COR-L47 (cell line): ENCODE measurements at places on chromosomes 5 and 9.

DNA sequence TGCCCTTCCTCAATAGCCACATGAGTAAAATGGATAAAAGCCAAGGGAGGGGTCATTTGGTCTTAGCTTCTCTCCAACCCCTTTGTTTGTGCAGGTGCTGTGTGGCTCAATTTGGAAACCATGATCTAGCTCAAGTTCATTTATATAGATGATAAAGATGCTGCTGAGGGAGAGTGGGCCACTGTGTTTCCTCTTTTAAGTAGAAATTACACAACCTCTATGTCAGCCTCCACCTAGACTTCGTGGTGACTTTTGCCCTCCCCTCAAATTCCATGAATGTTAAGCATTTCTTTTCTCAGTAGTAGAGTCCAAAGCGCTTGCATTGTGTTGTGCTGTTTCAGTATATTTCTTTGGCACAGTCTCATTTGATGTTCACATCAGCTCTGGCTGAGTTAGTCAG, 241.4 kb downstream of the ARHGAP26 start:
- DNase-seq: peak; percentile 2

GRCh38 chr5:143121135-143121475, 282.4 kb downstream of the NR3C1 start:
- DNase-seq: no peak

DNA sequence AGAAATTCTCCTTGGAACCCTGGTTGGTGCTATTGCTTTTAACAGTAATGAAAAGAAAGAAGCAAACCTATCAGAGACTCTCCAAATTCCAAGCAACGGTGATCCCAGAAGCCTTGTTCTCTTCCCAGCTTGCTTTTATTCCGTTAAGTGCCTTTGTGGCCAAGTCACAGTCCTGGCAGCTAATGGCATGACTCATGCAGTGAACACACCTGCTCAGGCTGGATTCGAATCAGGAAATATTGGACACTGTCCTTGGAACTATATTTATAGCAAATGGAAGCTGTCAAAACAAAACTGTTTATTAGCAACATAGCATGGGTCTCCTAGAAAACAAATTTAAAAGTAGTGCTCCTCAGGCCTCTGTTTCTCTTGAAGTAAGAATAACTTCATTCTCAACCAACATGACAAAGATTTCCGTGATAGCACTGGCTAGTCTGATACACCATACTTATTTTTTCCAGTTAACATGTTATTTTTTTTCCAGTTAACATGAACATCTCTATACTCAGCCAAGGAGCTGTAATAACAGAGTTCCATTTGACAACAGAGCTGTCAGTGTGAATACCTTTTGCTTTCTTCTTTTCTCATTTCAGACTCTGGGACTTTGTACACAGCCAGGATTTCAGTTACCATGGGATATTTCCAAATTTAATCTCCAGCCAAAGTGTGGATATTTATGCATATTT, 502.4 kb downstream of the GADD45G start:
- DNase-seq: peak; percentile 73

GRCh38 chr9:87118594-87118993, 171.3 kb upstream of the GAS1 start:
- DNase-seq: no peak

DNA sequence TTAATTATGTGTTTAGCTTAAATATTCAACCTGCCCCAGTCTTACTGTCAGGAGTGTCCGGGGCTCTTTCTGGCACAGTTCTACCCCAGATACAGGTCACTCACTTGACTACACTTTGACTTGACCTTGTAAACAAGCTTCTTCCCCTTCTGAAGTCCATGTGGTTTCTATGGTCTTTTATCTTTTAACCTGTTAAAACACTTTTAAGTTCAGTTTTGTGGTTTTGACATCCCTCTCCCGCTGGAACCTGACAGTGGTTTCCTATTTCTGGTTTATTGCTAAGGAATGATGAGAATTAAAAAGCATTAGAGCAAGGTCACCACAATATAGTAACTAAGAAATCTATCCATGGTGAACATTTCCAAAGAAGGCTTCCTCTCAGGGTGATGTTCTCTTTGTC, 300.1 kb downstream of the TMEM167A start:
- no peak for DNase-seq

DNA sequence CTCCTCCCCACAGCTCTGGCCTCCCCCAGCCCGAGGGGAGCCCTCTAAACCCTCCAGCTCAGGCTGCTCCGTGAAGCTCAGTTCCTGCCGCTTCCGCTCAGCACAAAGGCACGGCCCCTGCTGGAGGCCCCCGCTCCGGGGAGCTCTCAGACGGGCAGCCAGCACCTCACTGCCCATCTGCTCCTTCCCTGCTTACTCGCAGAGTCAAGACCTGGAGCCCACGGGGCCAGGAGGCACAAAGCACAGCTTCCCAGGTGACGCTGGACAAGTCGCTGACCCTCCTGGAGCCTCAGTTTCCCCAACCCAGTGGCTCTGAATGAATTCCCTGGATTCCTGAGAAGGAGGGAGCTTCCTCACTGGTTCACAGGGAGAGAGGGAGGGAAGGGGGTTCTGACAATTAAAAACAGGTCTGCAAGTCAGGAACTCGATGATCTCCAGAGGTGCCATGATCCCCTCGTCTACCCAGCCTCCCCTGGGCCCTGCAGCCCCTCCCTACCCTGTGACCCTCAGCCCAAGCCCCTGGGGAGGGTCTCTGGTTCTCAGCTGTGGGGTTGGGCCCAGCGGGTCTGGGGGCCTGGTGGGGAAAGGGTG, 36.2 kb downstream of the VAV2 start:
- DNase-seq: no peak

- peak; percentile 86 for DNase-seq
These were observed 714 bp upstream of the IER5L start for GRCh38 chr9:129178568-129179382.

DNA sequence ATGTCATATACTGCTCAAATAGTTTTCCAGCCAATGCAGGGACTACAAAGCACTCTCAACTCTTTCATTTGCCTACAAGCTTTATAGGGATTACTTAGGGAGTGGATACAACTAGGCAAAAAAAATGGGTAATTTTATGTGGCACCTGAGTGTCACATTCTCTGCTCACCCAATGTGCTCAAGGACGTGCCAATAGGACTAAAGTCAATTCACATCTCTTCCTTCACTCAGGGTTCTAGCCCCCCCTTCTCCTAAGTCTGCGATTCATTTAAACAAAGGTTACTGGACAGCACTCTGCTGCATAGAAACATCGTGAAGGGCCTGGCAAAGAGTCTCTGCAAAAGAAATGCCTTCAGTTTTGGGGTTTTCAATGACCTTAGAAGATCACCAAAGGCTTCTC, 142.3 kb downstream of the TSSK1B start:
- no peak for DNase-seq

DNA sequence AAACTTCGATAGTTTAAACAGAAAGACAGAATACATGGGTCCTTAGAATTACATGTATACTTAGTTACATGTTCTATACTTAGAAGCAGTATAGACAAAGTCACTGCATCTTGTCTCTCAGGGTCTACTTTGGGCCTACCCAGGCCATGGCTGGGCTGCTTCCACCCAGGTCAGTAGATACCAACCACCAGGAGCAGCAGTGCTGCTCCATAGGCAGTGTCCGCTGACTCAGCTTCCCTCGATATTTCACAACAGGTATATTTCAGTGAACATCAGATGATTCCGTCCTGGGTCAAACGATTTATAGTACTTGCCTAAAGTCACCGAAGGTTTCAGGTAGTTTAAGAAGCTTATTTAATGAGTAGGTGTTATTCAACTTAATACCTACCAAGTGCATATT, 18.0 kb downstream of the IARS1 start:
- DNase-seq: no peak

GRCh38 chr9:78253285-78253684, 17.4 kb downstream of the CEP78 start:
- DNase-seq: no peak

DNA sequence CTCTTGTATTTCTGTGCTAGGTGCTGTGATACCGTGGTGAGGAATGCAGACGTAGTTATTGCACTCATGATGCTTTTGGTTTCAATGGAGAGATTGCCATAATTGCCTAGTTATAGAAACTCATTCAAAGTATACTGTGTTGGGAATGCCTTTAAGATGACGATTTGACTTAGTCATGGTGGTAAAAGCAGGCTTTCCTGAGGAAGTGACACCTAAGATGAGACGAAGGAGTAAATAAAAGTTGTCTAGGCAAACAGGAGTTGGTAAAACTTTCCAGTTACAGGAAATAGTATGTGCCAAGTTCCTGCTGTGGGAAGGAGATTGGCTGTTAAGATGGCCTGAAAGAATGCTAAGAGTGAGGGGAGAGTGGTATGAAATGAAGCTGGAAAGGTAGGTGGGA, 48.1 kb downstream of the FOCAD start:
- no peak for DNase-seq

DNA sequence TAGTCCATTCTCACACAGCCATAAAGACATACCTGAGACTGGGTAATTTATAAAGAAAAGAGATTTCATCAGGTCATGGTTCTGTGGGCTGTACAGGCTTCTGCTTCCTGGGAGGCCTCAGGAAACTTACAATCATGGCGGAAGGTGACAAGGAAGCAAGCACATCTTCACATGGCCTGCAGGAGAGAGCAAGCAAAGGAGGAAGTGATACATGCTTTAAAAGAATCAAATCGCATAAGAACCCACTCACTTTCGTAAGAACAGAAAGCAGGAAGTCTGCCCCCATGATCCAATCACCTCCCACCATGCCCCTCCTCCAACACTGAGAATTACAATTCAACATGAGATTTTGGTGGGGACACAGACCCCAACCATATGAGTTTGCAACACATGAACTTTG, 5.1 kb upstream of the FBXO38 start:
- DNase-seq: no peak

GRCh38 chr5:147567917-147568598, 58.2 kb upstream of the DPYSL3 start:
- peak; percentile 40 for DNase-seq

GRCh38 chr5:33692980-33693379, 198.8 kb downstream of the ADAMTS12 start:
- DNase-seq: no peak

- no peak for DNase-seq
These were observed at the start of gene IL6ST for GRCh38 chr5:55994495-55994997. IL6ST (minus strand) TSS chr5:55994963; CDS start chr5:55976278, 18,685 bp downstream.

- no peak for DNase-seq
These were observed 239.2 kb downstream of the DOCK8 start for GRCh38 chr9:453832-454231.

DNA sequence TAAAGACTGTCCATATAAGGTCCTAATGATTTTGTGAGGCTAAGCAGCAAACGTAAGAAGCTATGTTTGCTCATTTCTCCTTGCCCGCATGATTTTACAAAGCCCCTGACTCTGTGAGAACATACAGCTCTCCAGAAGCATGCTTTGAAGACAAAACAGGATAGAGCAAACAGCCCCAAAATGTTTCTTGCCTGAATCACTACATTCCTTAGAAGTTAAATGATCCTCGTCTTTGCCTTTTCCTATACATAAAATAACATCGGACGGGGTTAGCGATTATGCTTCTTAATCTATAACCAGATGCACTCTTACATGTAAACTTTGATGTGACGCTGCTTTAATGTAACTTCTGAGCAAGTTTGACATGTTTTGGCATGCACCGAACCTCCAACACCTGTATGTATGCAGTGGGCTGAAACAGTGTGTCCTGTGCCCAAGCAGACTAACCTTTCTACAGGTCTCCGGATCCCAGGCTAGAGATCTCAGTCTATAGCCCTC, 353.7 kb downstream of the CETN3 start:
- DNase-seq: no peak

- DNase-seq: no peak
These were observed 66.3 kb upstream of the EPB41L4B start for GRCh38 chr9:109387206-109387605.

GRCh38 chr5:136079195-136079985, 50.6 kb downstream of the TGFBI start:
- no peak for DNase-seq

GRCh38 chr9:36874921-36875320, 159.1 kb downstream of the PAX5 start:
- no peak for DNase-seq

GRCh38 chr5:95107138-95107537, 177.8 kb downstream of the MCTP1 start:
- no peak for DNase-seq

- no peak for DNase-seq
These were observed 96.5 kb downstream of the GABBR2 start for GRCh38 chr9:98612061-98612752.

- DNase-seq: no peak
These were observed 34.2 kb downstream of the SECISBP2 start for GRCh38 chr9:89352451-89352850.

- no peak for DNase-seq
These were observed 4.2 kb downstream of the UBE2QL1 start for GRCh38 chr5:6452622-6453504.

GRCh38 chr5:96067894-96068614, 106.4 kb upstream of the ELL2 start:
- no peak for DNase-seq

- DNase-seq: no peak
These were observed 88.2 kb upstream of the CACNA1B start for GRCh38 chr9:137789295-137789895.

DNA sequence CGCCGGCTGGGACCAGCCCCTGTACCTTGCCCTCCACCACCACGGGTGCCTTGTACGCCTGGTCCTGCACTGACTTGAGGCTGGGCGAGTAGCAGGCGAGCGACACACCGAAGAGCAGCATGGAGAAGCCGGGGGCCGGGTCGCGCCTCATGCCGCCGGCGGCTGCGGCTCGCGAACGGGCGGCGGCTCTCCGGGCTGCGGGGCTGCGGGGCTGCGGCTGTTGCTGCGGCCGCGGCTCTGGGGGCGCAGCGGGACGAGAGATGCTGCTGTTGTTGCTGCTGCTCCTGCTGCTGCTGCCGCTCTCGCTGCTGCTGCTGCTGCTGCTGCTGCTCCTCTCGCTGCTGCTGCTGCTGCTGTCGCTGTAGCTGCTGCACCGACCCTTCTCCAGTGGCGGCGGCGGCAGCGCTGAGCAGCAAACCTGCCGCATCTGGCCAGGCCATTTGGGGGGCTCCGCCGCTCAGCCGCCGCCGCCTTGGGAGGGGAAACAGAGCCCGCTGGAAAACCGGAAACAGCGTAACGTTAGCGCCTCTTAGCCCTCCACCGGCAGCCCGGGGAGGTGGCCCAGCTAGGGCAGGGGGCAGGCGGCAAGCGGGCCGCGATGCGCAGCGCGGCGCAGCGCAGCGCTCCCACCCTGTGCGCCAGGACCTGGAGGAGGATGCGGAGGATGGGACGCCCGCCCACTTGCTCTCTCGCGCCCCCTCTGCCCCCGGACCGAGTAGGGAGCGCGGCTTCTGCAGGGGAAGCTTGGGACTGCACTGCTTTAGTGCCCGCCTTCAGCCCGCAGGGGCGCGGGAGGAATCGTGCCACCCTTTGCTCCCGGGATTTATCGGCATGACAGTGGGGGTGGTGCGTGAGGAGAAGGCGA, at the start of gene NRG2:
NRG2 (minus strand) TSS at position 657 of the 865 bp plus-strand sequence.
- peak; percentile 72 for DNase-seq

DNA sequence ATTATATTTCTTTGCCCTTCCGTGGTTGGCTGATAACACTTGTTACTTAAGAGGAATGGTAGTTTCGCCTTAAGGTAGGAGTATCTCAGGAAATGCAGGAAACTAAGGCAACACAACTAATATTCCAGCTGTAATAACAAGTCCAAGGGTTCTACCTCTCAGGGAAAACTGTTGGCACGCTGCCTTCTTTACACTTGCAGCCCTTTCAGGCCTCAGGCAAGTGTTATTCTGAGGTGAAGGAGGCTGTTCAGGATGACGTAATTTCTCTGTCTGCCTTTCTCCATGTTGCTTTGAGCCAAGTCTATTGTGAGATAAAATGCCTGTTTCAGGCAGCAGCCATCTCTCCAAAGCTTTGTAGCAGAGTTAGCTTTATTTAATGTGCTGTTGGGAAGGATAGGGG, 38.0 kb downstream of the VCAN start:
- DNase-seq: no peak
